Stimulated activated CD4-positive, alpha-beta T cell treated with anti-CD3 and anti-CD28 coated beads, TNF-alpha, amount 100 ng/mL, for 1 hour (primary cell): ENCODE measurements at places on chromosomes 1 and 21.

- no peak for DNase-seq
Observed at GRCh38 chr1:117128323-117129079, 7.0 kb upstream of the TRIM45 start.

DNA sequence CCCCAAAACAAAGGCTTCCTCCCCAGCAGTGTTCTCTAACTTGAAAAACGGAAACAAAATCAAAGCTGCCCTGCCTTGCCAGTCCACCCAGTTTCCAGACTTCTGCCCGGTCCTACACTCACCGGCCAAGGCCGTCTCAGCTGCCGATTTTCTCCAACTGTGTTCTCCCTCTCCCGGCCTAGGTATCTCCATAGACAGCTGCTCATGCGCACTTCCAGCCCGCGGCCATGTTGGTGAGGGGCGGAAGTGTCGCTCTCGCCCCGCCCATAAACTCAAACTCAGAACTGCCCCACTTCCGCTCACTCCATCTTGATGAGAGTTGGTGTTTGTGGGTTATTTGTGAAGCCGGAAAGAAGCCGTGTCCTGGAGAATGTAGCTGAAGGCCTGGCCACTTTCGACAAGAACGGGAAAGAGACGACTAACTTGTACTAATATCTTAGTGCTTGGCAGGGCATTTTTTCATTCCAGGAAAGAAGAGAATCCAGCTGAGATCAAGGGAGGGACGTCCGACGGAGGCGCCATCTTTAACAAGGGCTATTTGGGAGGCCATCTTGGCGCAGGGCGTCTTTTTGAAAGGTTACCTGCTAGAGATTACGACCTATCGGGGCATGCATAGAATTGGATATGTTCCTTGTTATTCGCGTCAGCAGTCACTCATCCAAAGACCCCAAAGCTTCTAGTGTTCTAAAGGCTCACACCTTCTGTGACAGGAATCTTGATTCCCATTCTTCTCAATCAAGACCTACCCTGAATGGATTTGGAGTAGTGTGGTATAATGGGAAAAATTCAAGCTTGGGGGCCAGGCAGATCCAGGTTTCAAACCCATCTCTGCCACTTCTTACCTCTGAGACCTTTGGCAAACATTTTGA, at the start of gene USF1:
Gene USF1 (minus strand): TSS at position 242 of the 869 bp plus-strand sequence. CDS start 2,702 bp downstream, outside the sequence.
- DNase-seq = peak; percentile 84

DNA sequence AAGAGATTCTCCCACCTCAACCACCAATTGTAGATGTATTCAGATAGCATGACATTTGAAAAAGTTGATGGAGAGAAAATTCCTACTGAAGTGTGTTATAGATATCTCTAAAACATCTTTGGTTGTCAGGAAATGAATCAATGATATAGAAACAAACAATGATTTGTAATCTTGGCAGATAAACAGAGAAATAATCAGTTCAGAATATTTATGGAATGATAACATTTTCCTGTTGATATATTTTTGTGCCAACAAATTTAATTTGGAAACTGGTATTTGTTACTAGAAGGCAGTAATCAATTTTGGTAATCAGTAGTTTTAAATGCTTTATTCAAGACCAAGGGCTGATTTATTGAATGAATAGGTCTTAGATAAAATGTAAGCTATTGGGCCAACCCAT, 695.6 kb downstream of the USP25 start:
- DNase-seq = no peak

GRCh38 chr1:183505454-183506089, 33.3 kb downstream of the SMG7 start:
- no peak for DNase-seq

GRCh38 chr1:150168960-150169601, 19.4 kb downstream of the PLEKHO1 start:
- no peak for DNase-seq

GRCh38 chr21:28974531-28975227, 18.0 kb downstream of the LTN1 start:
- no peak for DNase-seq

DNA sequence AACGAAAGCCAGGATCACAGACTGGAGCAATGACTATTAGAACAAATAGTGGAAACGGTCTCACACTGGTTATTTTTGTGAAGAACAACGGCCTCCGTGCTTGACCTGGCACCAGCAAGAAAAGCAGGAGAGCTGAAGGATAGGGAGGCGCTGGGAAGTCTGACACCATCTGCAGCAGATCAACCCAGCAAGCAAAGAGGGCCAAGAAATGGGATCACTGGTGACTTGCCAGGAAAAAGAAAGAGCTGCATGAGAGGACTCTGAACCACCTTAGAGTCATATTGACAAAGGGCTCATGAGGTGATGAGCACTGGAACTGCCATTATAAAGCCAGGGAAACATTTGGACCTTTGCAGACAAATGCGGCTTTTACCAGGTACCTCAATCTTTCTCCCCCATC, 25.0 kb downstream of the MTOR start:
- no peak for DNase-seq

DNA sequence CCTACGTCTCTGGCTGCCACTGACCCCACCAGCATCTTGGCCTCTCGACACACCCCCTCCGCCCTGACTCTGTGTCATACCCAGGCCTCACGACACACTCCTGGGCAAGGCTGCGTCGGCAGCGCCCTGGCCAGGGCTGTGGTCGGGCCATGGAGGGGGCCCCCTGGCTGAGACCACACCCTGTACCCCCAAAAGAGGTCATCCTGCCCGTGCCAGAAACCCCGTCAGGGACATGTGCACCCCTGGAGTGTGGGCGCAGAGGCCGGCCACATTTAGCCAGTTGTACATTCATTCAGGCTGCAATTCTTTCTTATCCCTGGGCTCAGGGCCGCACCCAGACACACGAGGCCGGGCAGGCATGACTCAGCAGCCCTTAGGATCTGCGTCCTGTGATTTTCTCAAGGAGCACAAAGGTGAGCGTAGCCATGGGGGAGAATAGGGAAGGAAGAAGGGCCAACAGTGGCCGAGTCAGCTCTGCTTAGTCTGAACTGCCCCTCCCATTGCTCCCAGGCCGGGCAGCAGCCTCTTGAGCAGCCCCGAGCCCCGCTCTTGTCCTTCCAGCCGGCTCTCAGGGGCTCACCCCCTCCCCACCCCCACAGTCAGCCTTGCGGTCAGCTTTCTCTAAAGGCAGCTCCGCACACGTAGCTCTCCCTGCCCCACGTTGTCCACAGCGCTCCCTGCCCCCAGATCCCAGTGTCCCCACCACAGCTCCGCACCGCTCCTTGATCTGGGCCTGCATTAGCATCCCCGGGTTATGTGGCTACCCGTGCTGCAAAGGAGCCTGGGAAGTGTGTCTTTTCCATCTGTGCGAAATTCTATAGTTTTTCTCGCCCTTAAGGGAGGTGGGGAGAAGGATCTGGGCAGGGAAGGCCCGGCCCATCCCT, 7.9 kb downstream of the CSTB start:
- no peak for DNase-seq

- DNase-seq = no peak
Observed at GRCh38 chr1:212255705-212256307, 29.4 kb upstream of the PPP2R5A start.

DNA sequence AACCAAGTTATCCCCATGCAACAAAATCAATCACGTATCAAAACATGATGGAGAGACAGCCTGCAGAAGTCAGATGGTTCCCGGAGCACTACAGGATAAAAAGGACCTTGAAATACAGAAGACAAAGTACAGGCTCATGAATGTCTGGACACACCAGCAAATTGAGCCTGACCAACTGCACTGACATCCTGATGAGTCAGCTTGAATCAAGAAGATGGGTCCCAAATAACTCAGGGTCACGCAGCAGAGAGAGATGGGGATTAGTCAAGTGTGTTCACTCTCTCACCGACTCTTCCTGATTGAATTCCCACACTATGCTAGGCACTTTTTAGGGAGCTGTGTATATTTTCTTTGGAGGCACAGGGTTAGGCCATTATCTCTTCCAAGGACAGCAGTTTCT, 71.1 kb upstream of the DIRAS3 start:
- no peak for DNase-seq

DNA sequence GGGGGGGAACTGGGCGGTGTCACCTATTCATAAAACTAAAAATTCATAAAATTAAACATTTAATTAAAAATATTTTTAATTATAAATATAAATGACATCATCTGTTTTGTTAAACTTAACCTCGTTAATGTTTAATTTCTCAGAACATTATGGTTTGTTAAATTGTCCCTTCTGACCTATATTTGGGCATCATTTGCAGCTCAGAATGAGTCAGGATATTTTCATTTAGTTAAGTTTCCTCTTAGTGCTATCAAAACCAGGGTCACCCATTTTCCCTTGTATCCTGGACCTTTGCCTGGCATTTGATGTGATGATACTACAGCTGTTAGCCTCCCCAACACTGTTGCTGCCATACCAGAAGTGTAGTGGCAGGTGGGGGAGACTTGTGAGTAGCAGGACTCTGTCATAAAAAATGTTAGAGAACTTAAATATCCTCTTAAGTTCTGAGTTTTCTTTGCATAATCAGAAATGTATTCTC, 30.3 kb downstream of the TSNAX start:
- no peak for DNase-seq

- no peak for DNase-seq
Observed at GRCh38 chr21:31254131-31254530, 89.9 kb downstream of the TIAM1 start.

GRCh38 chr1:94795434-94795833, 24.7 kb upstream of the SLC44A3 start:
- no peak for DNase-seq

GRCh38 chr1:113856401-113856790, 15.1 kb downstream of the PTPN22 start:
- no peak for DNase-seq

GRCh38 chr1:193060406-193060805, 994 bp downstream of the RO60 start:
- DNase-seq = no peak

DNA sequence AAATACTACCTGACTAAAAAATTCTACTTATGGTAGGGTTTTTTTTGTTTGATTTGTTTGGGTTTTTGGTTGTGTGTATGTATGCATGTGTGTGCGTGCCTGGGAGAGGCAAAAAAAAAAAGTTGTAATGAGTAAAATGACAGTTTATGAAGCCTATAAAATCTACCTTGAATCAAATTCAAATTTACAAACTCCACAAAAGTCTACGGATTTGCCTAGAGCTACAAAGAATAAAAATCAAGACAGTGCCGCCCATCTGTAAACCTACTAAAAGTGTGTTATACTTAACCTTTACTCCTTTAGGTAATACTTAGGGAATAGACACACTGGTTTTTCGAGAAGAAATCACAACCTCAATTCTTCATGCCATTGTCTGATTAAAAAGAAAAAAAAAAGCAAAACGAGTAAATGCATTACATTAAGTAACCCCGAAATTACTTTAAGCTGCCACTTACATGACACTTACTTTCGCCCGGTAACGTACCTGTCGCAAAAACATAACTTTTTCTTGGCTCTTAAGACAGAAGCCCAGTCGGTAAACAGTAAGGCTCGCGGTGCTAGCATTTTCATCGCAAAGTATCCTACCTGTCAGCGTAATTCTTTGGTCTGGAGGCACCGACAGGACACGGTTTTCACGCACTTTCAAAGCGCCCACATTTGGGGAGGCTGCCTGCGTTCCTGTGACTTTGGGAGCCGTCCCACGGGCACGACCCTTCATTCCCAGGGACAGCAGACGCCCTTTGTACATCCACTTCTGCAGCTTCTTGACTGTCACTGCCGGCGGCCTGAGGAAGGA, 951 bp downstream of the SYDE2 start:
- DNase-seq = no peak

DNA sequence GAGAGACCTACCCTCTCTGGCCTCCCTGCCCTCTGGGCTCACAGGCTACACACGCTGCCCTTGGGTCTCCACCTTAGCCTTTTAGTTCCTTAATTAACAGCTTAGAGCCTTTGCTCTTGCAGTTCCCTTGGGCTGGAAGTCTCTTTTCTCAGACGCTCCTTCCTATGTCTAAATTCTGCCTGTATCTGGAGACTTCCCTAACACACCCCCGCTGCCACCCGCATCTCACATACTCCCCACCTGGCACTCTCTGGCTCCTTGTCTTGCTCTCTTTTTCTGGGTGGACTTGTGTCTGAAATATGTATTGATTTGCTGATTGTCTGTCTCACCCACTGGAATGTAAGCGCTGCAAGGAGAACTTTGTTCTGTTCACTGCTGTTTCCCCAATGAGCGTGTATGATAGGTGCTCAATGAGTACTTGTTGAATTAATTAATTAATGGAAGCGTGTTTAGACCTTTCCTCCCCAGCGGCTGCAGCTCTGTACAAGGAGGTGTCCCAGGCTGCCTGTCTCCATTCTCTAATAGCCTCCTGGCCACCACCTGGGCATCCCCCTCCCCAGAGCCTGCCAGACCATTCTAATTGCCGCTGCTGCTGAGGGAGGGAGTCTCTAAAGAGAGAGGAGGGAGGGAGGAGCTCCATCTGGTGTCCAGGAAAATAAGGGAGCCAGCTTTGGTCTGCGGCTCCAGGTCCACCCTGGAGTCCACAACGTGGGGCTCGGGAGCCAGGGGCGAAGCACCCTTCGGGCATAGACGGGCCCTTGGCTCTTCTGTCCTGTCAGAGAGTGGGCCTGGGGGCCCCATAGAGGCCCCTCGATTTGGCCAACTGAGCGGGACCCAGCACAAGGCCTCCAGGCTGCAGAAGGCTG, 95.4 kb downstream of the RNF220 start:
- no peak for DNase-seq

GRCh38 chr1:215891266-215892057, 324.4 kb downstream of the KCTD3 start:
- DNase-seq = no peak

DNA sequence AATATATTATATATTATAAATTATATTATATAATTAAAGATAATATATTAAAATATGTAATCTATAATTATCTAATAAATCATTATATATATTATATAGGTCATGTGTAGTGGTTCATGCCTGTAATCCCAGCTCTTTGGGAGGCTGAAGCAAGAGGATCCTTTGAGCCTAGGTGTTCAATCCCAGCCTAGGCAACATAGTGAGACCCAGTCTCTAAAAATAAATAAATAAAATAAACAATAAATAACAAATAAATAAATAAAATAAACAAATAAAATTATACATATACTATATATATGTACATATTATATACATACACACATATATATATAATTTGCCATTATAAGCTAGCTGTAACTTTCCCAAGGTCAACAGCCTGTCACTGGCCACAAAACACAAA, 277.7 kb downstream of the SETD4 start:
- no peak for DNase-seq

- DNase-seq = no peak
Observed at GRCh38 chr1:155932081-155932480, 2.1 kb downstream of the KHDC4 start.

DNA sequence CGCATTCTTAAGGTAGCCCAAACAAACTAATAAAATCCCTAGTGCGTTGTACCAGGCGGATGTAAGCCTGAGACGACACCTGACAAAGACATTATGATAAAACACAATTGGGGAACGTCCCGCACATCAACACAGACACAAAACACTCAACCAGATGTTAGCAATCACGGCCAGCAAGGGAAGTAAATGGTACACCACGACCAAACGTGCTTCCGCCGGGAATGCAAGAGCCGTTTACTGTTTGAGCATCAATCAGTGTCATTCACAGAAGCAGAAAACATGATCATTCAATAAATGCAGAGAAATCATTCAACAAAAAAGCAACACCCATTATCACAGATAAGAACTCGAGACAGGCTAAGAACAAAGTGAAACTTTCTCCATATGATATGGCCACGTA, 49.4 kb upstream of the COL18A1 start:
- no peak for DNase-seq

- DNase-seq = no peak
Observed at GRCh38 chr1:17161926-17162800, 42.8 kb upstream of the PADI1 start.

GRCh38 chr1:219826290-219826689, 102.1 kb downstream of the SLC30A10 start:
- no peak for DNase-seq
